Chondrocyte (in vitro differentiated cells): ENCODE measurements at places on chromosomes 7 and 10.
A peak's percentile ranks its signal among the peaks of the same experiment; 100 is the strongest.

GRCh38 chr7:99080679-99081078, 63.2 kb downstream of the SMURF1 start:
- DNase-seq, result no peak

GRCh38 chr7:30974605-30975255, 11.0 kb downstream of the GHRHR start:
- DNase-seq, result peak; percentile 60

DNA sequence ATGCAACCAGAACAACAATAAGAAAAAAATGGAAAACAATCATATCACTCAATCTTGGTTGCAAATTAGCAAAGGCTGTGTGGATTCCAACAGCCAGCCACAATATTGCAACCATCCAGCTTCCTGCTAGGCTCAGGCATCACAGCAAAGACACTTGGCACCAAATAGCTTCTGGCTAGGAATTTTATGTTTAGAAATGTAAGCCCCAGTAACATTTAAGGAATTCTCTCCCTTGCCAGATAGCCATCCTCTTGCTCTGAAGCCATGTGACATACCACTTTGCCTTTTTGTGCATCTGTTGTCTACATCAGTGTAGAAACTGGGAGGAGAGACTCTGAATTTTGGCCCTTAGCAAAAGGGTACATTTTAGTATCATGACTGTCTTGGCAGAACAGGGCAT, 22.2 kb downstream of the MKX start:
- DNase-seq, result no peak

DNA sequence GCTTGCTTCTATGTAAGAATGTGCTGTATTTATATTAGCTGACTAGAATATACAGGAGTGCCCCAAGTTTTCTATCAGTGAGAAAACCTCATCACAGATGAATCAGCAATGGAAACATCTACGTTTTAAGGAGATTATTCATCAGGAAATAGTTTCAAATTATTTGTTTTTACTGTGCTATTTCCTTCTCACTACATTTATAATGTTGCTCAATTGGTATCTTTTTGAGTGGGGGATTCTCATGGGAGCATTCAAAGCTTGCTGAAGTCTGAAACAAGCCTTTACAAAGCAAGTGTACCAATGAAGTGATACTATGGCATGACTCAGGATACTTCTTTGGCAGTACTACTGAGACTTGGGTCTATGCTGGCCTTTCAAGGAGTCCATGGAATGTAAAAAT, 191.1 kb upstream of the SLC26A5 start:
- no peak for DNase-seq
